ENCODE measurements at places on chromosomes 5 and 9.

DNA sequence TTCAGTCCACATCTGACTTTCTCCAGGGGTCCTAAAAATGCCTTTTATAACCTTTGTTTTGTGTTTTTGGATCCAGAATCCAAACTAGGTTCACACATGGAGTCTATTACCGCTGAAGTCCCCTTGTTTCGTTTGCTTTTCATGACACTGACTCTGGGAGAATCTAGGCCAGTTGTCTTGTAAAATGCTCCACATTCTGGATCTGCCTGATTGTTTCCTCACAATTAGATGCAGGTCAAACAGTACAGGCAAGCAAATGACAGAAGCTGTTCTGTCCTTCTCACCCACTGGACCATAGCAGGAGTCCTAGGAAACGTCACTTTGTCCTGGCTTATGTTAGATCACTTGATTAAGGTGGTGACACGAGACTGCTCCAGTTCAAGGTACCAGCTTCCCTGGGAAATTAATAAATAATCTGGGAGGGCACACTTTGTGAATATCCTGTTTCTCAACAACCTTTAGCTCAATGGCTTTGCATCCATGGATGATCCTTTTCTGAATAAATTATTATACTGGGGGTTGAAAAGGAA, 34.1 kb downstream of the FABP6 start:
- no peak for DNase-seq

DNA sequence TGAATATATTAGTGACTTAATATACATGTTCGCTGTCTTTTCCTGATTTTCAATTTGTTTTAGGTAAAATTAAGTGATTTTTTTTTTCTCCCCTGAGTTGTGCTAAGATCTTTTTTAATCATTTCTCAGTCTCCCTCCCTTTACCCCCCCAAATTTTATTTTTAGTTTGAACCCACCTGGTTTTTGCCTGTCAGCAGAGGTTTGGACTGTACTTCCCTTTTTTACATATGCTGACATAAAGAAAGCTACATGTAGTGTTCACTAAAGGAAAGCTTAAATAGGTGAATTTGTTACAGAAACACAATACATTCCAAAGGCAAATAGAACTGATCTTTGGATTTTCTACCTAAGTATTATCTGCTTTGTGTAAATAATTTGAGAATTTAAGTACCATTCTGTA, 82.2 kb downstream of the IPO11 start:
- DNase-seq, result no peak

DNA sequence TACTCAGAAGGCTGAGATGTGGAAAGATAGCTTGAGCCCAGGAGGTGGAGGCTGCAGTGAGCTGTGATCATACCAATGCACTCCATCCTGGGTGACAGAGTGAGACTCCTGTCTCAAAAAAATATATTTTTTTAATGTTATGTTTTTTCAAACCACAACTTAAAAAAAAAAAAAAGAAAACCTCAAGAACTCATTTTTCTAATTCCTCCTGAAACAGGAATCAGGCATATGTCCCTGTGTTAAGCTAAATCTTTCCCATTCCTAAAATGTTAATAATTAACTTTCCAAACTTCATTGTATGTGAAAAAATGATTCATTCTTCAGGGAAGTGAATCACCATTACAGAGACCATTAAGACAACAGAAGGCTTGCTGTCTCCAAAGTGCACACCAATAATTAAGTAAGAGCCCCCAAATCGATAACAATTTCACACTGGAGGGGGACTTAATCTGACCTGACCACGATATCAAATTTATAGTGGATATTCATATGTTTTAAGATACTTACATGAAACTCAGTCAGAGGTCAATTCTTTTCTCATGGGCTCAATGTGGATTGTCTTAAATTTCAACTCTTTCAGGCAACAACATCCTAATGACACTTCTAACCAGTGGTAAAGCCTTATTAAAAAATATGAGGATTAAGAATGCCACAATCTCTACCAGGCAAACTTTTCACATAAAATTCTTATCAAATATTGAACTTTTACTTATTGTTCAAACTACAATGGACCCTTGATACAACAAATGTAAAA, 5.2 kb downstream of the CEMIP2 start:
- no peak for DNase-seq

DNA sequence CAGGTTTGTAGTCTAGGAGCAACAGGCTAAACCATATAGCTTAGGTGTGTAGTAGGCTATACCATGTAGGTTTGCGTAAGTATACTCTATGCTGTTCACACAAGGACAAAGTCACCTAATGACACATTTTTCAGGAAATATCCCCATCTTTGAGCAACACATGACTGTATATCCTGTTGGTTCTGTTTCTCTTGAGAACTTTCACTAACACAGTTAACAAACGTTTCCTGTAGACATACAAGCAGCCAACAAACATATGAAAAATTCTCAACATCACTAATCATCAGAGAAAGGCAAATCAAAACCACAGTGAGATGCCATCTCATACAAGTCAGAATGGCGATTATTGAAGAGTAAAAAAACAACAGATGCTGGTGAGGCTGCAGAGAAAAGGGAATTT, 68.2 kb downstream of the NR2F1-AS1 start:
- DNase-seq, result no peak

GRCh38 chr5:174352681-174353080, 307.2 kb downstream of the NSG2 start:
- no peak for DNase-seq

DNA sequence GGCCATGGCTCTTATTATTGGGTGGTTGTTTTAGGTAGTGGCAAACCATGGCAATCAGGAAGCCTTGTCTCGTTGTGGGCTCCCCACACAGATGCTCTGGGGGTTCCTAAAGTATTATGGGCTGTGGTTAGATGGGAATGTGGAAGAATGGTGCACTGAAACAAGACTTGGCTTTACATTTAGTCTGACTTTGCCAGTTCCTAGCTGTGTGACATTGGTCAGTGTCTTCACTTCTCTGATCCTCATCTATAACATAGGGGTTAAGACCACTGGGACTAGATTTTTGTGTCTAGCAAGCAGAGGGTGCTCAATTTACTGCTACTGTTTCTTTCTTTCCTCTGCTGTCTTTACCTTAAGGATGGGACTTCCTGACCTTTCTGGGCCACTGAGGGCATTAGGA, 149.5 kb downstream of the HSPA4 start:
- DNase-seq, result no peak

- no peak for DNase-seq
Measured at GRCh38 chr9:131237291-131237690, 39.0 kb downstream of the FAM78A start.

DNA sequence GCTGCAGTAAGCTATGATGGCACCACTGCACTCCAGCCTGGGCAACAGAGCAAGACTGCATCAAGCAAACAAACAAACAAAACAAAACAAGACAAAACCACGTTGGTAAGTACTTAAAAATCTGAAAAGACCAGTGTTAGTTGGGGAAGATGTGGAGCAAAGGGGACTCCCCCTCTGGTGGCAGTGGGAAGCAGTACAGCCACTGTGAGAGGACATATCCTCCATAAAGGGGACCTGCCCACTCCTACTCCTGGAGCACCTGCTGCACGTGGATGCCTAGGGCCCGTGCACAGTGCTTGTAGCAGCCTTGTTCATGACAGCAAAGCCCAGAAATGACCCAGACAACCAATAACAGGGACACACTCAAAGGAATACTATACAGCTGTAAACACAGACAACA, 17.0 kb upstream of the IPPK start:
- DNase-seq, result no peak

GRCh38 chr5:69043655-69043996, 50.2 kb upstream of the SLC30A5 start:
- no peak for DNase-seq

DNA sequence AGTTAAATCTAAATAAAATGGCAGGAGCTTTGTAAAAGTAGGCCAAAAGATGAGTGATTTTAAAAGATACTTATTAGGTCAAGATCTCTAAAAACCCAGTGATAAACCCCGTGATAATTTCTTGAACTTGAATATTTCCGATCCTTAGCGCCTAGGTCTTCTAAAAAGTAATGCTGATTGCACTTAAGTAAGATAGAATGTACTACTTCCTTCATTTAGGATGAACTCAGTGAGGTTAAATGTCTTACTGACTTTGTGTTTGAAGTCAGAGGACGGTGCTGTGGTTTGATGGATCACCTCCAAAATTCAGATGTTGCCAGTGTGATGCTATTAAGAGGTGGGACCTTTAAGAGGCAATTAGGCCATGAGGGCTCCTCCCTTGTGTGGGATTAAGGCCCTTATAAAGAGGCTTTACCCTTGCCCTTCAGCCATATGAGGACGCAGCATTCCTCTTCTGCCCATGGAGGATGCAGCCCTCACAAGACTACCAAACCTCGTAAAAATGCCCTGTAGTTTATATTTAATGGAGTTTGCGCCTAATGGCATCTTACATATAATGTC, 130.1 kb downstream of the TRIO start:
- DNase-seq, result no peak

- no peak for DNase-seq
Measured at GRCh38 chr5:179268399-179268952, 76.8 kb downstream of the ADAMTS2 start.

GRCh38 chr9:35102465-35102768, 514 bp downstream of the STOML2 start:
- no peak for DNase-seq

DNA sequence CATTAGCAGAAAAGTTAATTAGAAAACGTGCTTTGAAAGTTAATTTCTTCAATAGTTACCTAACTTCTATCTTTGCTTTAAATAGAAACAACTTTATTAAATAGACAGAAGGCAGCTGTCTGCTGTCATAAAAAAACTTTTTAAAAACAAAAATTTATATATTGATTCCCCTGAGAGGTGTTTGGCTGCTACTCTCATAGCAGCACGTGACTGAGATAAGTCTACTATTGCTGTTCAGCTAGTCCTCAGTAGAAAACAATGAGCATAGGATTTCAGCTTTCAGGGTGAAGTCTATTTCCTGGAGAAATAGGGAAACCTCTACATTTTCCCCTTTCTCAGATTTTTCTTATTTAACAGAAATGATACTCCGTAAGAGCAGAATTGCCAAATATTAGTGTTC, 135.0 kb upstream of the FBN2 start:
- no peak for DNase-seq

DNA sequence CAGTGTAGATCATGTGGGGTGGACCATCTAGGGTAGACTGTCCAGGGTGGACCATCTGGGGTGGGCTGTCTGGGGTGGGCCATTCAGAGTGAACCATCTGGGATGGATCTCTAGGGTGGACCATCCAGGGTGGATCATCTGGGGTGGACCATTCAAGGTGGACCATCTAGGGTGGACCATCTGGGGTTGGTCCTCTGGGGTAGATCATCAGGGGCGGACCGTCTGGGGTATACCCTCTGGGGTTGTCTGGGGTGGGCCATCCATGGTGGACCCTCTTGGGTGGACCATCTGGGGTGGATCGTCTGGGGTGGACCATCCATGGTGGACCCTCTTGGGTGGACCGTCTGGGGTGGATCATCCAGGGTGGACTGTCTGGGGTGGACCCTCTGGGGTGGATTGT, 64.3 kb downstream of the KCNT1 start:
- no peak for DNase-seq

- DNase-seq, result no peak
Measured at GRCh38 chr5:39570403-39571027, 145.7 kb upstream of the DAB2 start.

GRCh38 chr9:98887918-98888510, 55.7 kb upstream of the COL15A1 start:
- DNase-seq, result no peak

GRCh38 chr5:169006842-169007790, 293.8 kb downstream of the SLIT3 start:
- no peak for DNase-seq

DNA sequence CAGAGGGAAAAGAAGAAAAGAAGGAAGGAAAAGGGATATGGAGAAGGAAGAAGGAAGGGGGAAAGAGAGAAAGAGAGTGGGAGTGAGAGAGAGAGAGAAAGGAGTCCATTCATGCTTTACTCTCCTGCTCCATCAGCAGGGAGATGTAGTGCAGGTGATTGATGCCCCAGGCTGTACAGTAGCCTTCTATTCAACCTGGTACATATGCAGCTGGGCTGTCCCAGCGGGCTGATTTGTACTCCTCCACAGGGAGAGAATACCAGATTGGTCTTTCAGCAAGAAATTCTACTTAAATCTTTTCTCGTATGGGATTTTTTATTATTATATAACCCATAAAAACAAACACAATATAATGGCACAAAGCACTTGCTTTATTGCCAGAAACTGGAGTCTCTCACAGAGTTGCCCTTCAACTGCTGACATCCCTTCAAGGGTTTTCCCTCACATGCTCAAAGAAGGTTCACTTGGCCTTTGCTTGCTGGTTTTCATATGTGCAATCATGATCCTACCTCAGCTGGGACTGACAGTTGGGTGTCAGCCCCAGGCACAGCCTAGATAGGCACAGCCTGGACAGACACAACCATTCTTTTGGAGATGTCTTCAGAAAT, 380.1 kb upstream of the RIOK2 start:
- no peak for DNase-seq
